ENCODE measurements at places on chromosomes 5 and 9.

GRCh38 chr9:98807070-98807813 is at the start of gene GALNT12:
Gene GALNT12 (plus strand): TSS chr9:98807670. CDS start chr9:98807699, 29 bp downstream.
- peak; percentile 64 for DNase-seq

DNA sequence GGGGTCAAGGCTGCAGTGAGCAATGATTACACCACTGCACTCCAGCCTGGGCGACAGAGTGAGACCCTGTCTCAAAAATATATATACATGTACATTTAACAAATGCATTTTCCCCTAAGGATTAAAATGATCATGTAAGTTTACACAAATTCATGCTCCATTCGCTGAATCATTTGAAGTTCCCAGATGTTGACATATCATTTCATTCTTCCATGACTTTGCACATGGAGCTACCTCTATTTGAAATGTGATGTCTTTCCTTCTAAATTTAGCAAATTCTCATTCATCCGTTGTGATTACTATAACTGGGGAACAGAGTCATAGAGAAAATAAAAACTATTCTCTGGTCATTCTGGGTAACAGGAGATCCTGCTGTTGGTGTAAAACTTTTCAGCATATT is 10.6 kb downstream of the PTGER4 start:
- DNase-seq, result no peak

- DNase-seq, result no peak
Observed at GRCh38 chr5:101917166-101917565, 378.9 kb downstream of the SLCO4C1 start.

DNA sequence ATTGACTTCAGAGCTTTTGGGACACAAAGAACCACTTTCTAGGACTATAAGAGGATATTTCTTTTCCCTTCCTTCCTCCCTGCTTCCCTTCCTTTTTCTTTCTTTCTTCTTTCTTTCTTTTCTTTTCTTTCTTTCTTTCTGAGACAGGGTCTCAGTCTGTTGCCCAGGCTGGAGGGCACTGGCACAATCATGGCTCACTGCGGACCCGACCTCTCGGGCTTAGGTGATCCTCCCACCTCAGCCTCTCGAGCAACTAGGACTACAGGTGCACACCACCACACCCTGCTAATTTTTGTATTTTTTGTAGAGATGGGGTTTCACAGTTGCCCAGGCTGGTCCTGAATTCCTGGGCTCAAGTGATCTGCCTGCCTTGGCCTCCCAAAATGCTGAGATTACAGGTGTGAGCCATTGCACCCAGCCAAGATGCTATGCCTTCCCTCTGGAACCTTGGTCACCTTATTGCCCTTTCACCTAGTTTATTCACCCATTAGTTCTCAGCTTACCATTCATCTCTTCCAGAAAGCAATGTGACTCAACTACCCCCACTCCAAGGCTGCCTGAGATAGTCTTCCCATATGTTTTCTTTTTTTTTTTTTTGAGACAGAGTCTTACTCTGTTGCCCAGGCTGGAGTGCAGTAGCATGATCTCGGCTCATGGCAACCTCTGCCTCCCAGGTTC is 10.1 kb downstream of the PLIN2 start:
- no peak for DNase-seq

DNA sequence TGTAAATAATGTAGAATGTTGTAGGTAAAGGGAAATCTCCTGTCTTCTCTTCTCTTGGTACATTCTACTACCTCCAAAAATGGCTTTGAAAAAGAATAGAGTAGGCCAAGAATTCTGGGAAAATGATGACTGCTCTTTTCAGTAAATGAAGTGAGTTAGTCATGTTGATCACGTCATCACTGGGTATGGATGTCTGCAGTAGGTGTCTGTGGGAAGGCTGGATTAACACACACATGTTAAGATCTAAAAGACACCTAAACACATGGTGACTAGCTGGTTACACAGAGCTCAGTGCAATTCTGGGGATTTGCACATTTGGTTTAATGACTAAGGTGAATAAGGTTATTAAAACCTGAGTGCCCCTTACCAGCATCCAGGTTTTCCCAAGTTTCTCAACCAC is 161.5 kb downstream of the CEP120 start:
- DNase-seq, result no peak

- DNase-seq, result no peak
Observed at GRCh38 chr9:112140936-112141335, 34.2 kb downstream of the SUSD1 start.

- no peak for DNase-seq
Observed at GRCh38 chr5:62310426-62311143, 4.6 kb downstream of the KIF2A start.

GRCh38 chr9:128862401-128862851 is 19.3 kb downstream of the KYAT1 start:
- DNase-seq, result no peak

DNA sequence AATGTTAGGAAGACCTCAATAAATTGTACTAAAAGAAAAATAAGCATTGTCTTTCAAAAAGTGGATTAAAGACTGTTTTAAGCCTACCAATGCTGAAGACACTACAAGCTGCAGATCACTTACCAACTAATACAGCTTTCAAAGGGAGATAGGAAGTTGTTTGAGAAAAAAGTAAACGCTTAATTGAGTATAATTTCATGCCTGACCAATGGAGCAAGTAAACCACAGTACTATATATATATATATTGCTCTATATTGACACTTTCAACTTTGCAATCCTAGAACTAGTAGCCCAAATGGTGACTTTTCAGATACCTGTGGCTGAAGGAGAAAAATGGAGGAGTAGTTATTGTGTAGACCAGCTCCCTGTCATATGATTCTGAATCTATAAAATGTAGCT is 85.7 kb downstream of the FREM1 start:
- no peak for DNase-seq

- DNase-seq, result no peak
Observed at GRCh38 chr5:61657686-61658085, 325.6 kb downstream of the ZSWIM6 start.

Data from stimulated activated CD8-positive, alpha-beta memory T cell treated with anti-CD3 and anti-CD28 coated beads, Interleukin-4, amount 100 ng/mL, for 48 hours (primary cell).